ENCODE measurements at places on chromosomes 12 and 14. TPM values are rescaled to one million over a fixed set of nuclear protein-coding genes. Genes with fewer than 3 reads are reported as not detected.

Gene BCL2L14
- total RNA-seq: not detected

Gene CLEC7A
- total RNA-seq: 3.6 TPM

Gene CCDC91
- 58.7 TPM for total RNA-seq

Gene MDGA2
- not detected for total RNA-seq

Gene PIWIL1
- total RNA-seq: not detected

Gene CGRRF1
- 17.0 TPM for total RNA-seq

- ATAC-seq: no peak
Measured at GRCh38 chr14:38056270-38056669, 151.4 kb upstream of the SSTR1 start.

GRCh38 chr12:116015525-116015924 is 262.0 kb downstream of the MED13L start:
- no peak for ATAC-seq

GRCh38 chr12:105281694-105282049 is 45.7 kb upstream of the APPL2 start:
- ATAC-seq: no peak

DNA sequence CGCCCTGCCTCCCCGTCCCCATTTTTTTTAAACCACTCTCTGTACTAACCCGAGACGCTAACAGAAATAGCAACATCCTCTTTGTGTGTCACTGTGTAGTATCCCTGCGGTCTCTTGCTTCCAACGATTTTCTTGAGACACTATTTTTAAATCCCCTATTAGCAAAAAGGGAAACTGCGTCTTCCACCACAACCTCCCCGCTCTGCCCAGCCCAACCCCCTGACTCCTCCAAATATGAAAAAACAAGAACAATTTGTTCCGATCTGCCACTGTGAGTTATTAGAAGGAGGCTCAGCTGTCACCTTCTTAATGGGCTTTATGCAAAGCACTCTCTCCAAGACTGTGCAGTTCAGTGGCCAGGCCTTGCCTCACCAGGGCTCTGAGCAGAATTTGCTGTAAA is 76.3 kb downstream of the MAP1LC3B2 start:
- peak; percentile 48 for ATAC-seq

DNA sequence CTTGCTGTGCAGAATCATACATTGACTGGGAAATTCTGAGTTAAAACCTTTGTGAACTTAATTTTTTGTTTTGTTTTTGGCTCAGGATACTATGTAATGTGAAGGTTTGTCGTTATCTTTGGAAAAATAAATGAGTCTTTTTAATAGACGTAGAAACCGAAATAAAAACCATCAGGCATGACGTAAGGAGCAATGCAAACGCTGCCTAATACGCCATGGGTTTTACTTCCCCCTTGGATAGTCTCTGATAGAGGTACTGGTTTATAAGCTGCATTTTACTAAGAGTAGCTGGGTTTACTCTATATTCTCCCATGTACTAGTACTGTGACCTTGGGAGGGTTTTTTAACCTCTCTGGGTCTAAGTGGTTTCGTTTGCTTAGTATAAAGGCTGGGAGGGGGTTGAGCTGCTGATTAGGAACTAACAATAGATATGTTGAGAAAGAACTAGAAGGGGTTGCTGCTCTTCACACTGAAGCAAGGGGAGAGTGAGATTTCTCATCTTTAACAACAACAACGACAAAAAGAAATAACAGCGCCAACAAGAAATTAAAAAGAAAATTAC is 66.8 kb upstream of the SLCO1C1 start:
- no peak for ATAC-seq

DNA sequence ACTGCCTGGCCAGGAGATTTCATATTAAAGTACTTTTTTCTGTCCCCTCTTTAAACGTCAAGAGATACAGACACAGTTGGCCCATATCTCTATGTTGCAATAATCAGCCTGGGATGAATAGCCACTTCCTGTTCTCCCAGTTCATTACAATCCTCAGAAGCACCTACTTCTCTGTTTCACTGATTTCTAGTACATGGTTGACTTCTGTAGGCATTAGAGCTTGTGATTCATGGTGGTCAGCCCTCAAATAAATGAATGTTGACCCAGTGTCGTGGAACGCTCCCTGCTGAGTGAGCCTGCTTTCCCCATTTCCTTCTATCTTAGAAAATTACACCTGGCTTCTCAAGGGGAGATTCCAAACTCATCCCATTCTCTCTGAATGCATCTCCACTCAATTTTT is 416.7 kb downstream of the PDZRN4 start:
- no peak for ATAC-seq

GRCh38 chr12:120708651-120709050 is 1.6 kb upstream of the UNC119B start:
- ATAC-seq: no peak

DNA sequence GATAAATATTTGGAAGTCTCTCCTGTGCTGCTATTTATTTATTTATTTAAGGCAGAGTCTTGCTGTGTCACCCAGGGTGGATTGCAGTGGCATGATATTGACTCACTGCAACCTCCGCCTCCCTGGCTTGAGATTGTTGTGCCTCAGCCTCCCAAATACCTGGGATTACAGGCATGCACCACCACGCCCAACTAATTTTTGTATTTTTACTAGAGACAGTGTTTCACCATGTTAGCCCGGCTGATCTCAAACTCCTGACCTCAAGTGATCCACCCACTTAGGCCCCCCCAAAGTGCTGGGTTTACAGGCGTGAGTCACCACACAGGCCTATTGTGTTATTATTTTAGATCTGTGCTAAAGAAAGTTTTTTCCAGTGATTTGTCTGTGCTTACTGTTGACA is 225.2 kb downstream of the CCER1 start:
- no peak for ATAC-seq

- no peak for ATAC-seq
Measured at GRCh38 chr12:75489613-75490210, 9.2 kb downstream of the GLIPR1 start.

DNA sequence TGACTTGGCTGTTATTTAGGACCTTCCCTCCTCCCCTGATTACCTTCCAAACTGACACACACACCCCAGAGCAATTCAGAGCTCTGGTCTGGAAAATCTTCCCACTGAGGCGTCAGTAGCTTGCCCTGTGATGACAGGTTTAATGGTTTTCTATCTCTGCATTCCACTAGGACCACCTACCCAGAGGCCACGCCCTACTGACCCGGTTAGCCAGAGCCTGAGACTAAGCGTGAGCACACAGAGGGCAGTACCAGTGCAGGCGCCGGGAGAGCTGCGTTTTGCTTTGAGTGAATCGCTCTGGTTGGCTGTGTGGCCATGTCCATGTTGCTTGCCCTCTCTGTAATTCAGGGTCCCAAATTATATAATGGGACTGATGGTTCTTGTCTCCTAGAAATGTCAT is 36.2 kb upstream of the ATP2A2 start:
- no peak for ATAC-seq

GRCh38 chr12:120496413-120497340 is 764 bp downstream of the DYNLL1 start:
- ATAC-seq: peak; percentile 29

DNA sequence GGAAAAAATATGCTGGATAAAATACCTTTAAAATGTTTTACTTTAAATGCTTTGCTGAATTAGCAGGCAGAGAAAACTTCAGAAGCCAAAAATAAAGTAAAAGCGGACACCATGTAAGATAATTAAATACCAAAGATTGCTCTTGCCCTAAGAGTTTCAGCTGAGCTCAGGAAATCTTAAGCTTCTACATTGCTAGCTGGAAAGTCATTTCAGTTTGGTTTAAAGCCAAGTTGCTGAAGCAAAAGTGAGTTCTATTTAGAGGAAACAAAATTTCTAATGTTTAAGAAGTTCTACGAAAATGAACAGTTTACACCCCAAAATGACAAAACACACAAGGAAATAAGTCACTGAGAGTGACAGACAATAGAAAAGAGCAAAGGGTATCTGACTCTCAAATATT is 310.0 kb downstream of the ADAMTS20 start:
- no peak for ATAC-seq

DNA sequence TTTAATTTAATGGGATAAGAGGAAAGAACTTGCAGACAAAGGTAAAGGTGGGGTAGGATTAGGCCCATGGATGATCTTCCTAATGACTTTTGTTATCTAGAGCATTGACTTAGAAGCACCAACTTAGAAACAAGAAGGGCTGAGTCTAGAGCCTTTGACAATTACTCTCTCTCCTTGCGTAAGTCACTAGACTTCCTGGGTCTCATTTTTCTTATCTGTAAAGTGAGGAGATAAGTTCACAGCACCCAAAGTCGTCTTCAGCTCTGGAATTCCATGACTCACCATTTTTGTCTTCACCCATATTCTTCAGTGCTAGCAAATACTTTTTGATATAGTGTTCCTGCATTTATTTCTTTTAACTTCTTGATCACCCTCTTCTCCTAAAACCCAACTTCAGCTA is 75.7 kb downstream of the SSPN start:
- ATAC-seq: no peak

DNA sequence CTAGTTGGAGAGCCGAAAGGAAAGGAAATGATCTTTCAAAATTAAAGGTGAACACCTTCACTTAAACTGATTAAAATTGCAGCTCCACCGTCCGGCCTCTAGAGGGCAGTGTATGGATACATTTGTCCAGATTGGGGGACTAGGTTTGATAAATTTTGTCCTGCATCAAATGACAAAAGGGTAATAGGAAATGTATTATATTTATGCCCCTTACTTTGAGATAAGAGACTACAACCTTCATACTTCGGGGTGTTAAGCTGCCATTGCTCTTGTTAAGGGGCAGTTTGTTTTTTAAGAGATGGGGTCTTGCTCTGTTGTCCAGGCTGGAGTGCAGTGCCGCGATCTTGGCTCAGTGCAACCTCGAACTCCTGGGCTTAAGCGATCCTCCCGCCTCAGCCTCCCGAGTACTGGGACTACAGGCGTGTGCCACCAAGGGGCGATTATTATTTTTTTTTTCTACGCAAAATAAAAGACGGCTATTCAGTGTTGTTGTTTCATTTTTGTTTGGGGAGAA is 818 bp upstream of the SUOX start:
- ATAC-seq: no peak

DNA sequence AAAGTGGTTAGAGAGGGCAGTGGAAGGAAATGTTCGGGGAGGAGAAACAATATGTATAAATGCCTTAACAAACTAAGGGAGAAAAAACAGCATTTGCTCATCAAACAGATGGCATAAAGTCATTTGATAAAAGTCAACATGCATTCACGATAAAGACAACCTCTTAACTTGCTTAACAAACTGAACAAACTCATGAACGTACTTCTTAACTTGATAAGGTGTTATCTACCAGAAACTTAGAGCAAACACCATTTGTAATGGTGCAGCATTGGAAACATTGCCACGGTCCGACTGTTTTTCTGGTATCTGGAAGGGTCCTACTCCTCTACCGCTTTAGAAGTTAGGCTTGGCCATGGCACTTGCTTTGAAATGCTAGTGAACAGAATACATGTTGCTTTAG is 4.2 kb upstream of the RPS6KL1 start:
- no peak for ATAC-seq

DNA sequence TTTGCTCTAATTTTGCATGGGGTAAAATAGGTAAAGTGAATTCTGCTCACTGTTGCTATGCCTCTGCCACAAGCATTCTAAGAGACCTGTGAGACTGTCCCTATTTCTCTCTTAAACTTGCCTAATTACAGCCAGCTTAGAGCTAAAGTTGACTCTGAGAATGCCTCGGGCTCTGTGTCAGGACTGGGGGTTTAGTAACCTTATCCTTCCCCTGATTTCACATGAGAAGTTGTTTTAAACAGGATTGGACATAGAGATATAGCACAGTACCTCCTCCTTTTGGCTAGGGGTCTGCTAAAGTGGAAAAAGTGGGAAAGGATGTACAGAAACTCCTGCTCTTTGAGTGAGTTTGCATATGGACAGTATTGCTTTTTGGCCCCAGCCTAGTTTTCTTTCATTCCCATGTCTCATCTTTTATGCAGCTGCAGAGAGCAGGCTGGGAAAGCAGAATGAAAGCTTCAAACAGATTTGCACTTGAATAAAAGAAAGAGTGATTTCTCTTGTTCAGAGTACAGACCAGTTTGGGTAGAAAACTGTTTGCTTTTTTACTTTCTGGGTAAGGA is 122.0 kb downstream of the RAD51B start:
- peak; percentile 19 for ATAC-seq

DNA sequence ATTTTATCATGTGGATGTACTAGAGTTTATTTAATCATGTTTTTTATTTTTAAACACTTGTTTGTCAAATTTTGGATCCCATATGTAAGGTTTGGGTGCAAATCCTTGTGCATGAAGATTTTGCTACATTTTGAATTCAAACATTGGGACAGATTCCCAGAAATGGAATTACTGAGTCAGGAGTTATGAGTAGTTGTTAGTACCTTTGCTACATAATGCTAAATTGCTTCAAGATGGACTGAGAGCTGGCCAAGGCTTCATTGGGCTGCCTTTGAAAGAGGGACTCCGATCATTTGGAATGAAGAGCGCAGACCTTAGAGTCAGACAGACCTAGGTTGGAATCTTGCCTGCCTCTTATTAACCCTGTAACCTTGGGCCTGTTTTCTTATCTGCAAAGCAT is 154.9 kb upstream of the PWP1 start:
- no peak for ATAC-seq

- no peak for ATAC-seq
Measured at GRCh38 chr12:12460935-12461922, 101.4 kb downstream of the DUSP16 start.

GRCh38 chr14:50854521-50854920 is 17.3 kb upstream of the ABHD12B start:
- ATAC-seq: no peak

- ATAC-seq: no peak
Measured at GRCh38 chr14:104547998-104548700, 31.4 kb upstream of the C14orf180 start.

DNA sequence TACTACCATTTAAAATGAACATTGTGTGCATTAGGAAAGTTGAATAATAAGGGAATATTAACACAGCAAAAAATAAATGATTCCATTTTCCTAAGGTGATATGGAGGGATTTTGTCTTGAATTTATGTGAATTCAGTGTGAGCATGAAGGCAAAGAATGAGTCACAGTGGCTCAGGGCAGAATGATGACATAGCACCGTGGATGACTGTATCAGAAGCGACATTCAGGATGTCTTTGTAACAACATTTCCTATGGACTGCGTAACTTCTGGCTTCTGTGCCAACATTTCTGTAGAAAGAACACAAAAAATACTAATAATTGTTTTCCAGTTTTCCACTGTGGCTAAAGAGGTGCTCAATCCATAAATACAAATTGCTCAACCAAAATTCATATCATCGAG is 54.6 kb downstream of the TTC8 start:
- no peak for ATAC-seq
